ENCODE measurements at places on chromosomes 1 and 21. TPM values are rescaled to one million over a fixed set of nuclear protein-coding genes. Genes with fewer than 3 reads are reported as not detected.
A peak's percentile ranks its signal among the peaks of the same experiment; 100 is the strongest.

- no peak for DNase-seq
- no peak overlapping the region for H3K4me3 ChIP-seq
- H3K4me1 ChIP-seq: peaks cover 90% of the 10 kb centered on the region
- peaks cover 7% of the 10 kb centered on the region for H3K36me3 ChIP-seq
- no peaks in the 10 kb centered on the region for H3K27me3 ChIP-seq
- peak overlapping the region; percentile 68 for H3K27ac ChIP-seq
These were observed 72.5 kb downstream of the CD34 start for GRCh38 chr1:207838156-207839082.

GRCh38 chr1:179953974-179954492, 577 bp upstream of the CEP350 start:
- peak overlapping the region; percentile 89 for H3K4me3 ChIP-seq
- no peaks in the 10 kb centered on the region for H3K36me3 ChIP-seq
- H3K4me1 ChIP-seq: peaks cover 17% of the 10 kb centered on the region
- no peak for DNase-seq

DNA sequence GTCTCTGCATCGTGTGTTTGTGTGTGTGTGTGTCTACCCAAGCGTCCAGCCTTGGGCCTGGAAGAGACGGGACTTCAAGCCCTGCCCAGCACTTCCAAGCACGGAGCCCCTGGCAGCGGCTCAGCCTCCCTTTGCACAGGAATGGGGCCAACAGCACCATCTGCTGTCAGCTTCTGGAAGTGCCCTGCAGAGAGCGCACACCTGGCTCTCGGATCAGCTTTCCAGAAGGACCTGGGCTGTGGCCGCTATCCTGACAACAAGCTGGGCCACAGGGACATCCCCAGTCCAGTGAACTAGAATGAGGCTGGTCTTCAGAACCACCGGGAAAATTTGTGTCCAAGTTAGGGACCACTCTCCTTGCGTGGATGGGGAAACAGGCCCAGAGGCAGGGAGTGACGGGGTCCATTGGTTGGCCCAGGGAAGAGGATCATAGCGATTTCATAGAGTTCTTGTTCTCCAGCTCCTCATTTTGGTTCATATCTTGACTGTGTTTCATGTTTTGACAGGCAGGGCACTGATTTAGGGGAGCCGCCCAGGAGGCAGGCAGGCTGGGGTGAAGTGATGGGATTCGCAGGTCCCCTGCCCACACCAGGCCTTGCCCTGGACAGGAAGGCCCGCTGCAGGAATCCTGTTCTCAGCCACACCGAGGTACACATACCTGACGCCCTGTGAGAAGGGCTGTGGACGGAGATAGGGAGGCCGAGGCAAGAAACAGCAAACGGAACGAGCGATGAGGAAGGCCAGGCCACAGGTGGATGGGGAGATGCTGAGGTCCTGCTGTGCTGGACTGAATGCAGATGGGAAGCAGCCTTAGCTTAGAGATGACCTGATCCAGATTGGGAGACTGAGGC, 38.4 kb downstream of the TAS1R2 start:
- H3K4me1 ChIP-seq: peaks cover 7% of the 10 kb centered on the region
- H3K36me3 ChIP-seq: no peaks in the 10 kb centered on the region
- DNase-seq: peak; percentile 40
- H3K27me3 ChIP-seq: peaks cover 67% of the 10 kb centered on the region

- no peaks in the 10 kb centered on the region for H3K36me3 ChIP-seq
- H3K4me1 ChIP-seq: no peaks in the 10 kb centered on the region
- no peak for DNase-seq
- H3K4me3 ChIP-seq: no peak overlapping the region
- H3K27me3 ChIP-seq: no peaks in the 10 kb centered on the region
These were observed 25.0 kb downstream of the KRTAP24-1 start for GRCh38 chr21:30257773-30258172.

GRCh38 chr1:204204944-204205343, 8.7 kb upstream of the KISS1 start:
- peaks cover 13% of the 10 kb centered on the region for H3K4me1 ChIP-seq
- H3K27me3 ChIP-seq: peaks cover 29% of the 10 kb centered on the region
- no peak overlapping the region for H3K27ac ChIP-seq
- H3K36me3 ChIP-seq: no peaks in the 10 kb centered on the region

GRCh38 chr1:2258996-2259395, 30.9 kb downstream of the SKI start:
- H3K36me3 ChIP-seq: peaks cover 4% of the 10 kb centered on the region
- no peak overlapping the region for H3K27ac ChIP-seq
- peaks cover 55% of the 10 kb centered on the region for H3K4me1 ChIP-seq
- no peaks in the 10 kb centered on the region for H3K27me3 ChIP-seq
- peak; percentile 77 for DNase-seq

GRCh38 chr1:167467126-167467710, 51.1 kb downstream of the CD247 start:
- no peaks in the 10 kb centered on the region for H3K27me3 ChIP-seq
- H3K27ac ChIP-seq: peak overlapping the region; percentile 90
- peaks cover 60% of the 10 kb centered on the region for H3K36me3 ChIP-seq

DNA sequence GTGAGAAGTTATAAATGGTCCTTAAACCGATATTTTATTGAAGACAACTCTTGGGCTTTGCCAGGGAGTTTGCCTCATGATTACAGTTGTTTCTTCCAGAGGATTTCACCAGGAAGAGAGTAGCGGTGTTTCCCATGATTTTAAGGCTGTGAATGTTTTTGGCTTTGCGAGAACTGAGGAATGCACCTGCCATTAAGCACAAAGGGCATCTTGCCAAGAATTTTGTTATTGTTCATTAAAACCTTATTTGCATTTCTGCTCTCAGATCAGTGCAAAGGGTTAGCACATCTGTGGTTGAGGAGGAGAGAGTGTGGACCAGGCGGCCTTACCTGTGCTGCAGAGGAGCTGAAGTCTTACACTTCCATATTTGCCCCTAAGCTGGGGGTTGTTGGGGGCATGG, 13.8 kb downstream of the CNIH3 start:
- DNase-seq: no peak
- no peak overlapping the region for H3K4me3 ChIP-seq
- peaks cover 4% of the 10 kb centered on the region for H3K27me3 ChIP-seq

DNA sequence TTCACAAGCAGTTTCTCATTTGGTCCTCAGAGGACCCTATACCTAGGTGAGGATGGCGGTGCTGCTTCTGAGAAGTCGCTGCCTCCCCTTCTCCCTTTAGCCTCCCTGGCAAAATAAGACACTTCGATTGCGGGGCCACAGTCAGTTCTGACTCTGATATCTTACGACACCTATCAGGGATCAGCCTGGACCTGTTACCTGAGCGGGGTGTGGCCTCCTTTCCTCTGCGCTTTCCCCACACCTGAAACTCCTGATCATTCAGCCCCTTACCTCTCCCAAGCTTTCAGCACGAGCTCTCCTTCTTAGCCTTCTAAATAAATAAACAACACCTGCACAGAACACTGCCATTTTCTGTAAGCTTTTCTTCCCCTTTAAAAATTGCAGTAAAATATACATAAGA, 24.6 kb upstream of the GPR137B start:
- H3K4me3 ChIP-seq: no peak overlapping the region
- H3K36me3 ChIP-seq: no peaks in the 10 kb centered on the region
- H3K4me1 ChIP-seq: peaks cover 28% of the 10 kb centered on the region
- no peak for DNase-seq
- H3K27me3 ChIP-seq: no peaks in the 10 kb centered on the region

GRCh38 chr1:44240802-44241671, 27.8 kb downstream of the DMAP1 start:
- no peaks in the 10 kb centered on the region for H3K36me3 ChIP-seq
- no peak for DNase-seq
- H3K4me3 ChIP-seq: no peak overlapping the region
- H3K4me1 ChIP-seq: peaks cover 27% of the 10 kb centered on the region
- H3K27me3 ChIP-seq: no peaks in the 10 kb centered on the region

DNA sequence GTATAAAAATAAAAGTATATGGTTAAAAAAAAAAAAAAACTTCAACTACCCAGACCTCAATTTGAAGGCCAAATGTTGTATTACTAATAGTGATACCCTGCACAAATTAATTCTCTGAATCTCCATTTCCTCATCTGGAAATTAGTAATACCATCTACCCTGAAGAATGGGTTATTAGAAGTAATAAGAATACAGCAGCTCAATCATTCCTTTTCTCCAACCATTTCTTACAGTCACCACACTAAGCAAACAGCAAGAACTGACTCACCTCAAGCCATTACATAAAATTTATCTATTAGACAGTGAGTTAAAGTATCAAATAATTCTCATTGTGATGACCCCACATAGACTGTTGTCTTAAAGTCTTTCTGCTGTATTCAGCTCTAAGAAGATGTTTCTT, 39.6 kb downstream of the RERE start:
- H3K27ac ChIP-seq: no peak overlapping the region

- no peak for DNase-seq
- H3K4me3 ChIP-seq: no peak overlapping the region
- H3K36me3 ChIP-seq: no peaks in the 10 kb centered on the region
- H3K4me1 ChIP-seq: no peaks in the 10 kb centered on the region
- peaks cover 17% of the 10 kb centered on the region for H3K27me3 ChIP-seq
These were observed 97.0 kb upstream of the COA6 start for GRCh38 chr1:234276151-234276788.

GRCh38 chr1:50369830-50370229, 53.4 kb downstream of the DMRTA2 start:
- H3K27ac ChIP-seq: no peak overlapping the region
- no peaks in the 10 kb centered on the region for H3K36me3 ChIP-seq
- H3K4me1 ChIP-seq: no peaks in the 10 kb centered on the region

DNA sequence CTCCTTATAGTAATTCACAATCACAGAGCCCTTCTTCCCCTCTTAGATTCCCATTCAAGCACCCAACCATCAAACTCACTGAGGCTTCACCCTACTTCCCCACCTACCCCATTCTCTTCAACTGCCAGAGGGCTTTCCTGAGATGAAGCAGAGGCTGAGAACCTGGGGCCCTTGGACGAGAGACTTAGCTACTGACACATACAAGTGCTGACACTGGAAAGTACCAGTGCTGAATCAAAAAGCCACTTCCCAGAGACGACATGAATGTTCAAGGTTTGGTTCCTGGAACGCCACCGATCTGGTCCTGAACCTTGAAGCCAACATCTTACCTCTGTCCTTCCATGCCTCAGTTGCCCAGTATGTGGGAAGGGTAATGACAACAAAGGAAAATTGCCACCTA, 16.6 kb upstream of the RAP1A start:
- no peaks in the 10 kb centered on the region for H3K27me3 ChIP-seq
- H3K36me3 ChIP-seq: no peaks in the 10 kb centered on the region
- H3K4me1 ChIP-seq: peaks cover 84% of the 10 kb centered on the region
- H3K27ac ChIP-seq: peak overlapping the region; percentile 88
- peak overlapping the region; percentile 75 for H3K4me3 ChIP-seq
- DNase-seq: no peak

DNA sequence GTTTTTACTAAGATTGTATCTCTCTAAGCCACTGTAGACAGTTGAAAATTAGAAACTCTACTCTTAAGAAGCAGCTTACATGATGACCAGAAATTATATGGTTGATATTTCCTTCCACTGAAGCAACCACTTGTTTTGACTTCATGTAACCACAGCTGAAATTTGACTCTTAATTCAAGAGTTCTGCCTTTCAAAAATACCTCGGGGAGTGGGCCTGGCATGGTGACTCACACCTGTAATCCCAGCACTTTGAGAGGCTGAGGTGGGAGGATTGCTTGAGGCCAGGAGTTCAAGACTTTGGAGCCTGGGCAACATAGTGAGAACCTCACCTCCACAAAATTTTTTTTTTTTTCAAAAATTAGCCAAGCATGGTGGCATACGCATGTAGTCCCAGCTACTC, 4.3 kb downstream of the AMPD1 start:
- H3K27ac ChIP-seq: no peak overlapping the region
- no peaks in the 10 kb centered on the region for H3K4me1 ChIP-seq
- peaks cover 33% of the 10 kb centered on the region for H3K27me3 ChIP-seq

- H3K27me3 ChIP-seq: no peaks in the 10 kb centered on the region
- DNase-seq: no peak
- H3K4me3 ChIP-seq: no peak overlapping the region
- H3K36me3 ChIP-seq: peaks cover 8% of the 10 kb centered on the region
- H3K27ac ChIP-seq: peak overlapping the region; percentile 63
These were observed 28.2 kb downstream of the SNAP47 start for GRCh38 chr1:227763246-227764018.

DNA sequence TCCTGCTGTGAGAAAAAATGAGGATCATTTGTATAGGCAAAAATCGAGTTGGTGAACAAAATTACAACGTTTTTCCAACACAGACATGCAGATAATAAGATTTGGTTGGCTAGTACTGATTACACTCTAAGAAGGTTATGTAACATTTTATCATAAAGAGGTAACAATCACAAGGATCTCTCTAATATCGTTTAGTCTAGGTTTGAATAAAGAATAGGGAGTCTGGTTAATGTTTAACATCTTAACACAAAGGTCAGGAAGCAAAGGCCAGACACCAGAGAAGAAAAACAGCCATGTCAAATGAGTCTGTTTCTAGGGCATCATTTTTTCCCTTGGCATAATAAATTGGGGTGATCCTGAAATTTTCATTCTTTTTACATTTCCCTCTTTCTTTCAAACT, 207.4 kb upstream of the CHRM3 start:
- DNase-seq: no peak
- no peak overlapping the region for H3K27ac ChIP-seq
- H3K27me3 ChIP-seq: no peaks in the 10 kb centered on the region
- no peaks in the 10 kb centered on the region for H3K4me1 ChIP-seq

- H3K4me1 ChIP-seq: no peaks in the 10 kb centered on the region
- no peaks in the 10 kb centered on the region for H3K36me3 ChIP-seq
- no peak overlapping the region for H3K4me3 ChIP-seq
These were observed 37.6 kb downstream of the FCRL2 start for GRCh38 chr1:157739229-157739901.

GRCh38 chr1:119593805-119594204, 54.3 kb downstream of the ZNF697 start:
- no peak for DNase-seq
- H3K4me3 ChIP-seq: no peak overlapping the region
- no peak overlapping the region for H3K27ac ChIP-seq
- no peaks in the 10 kb centered on the region for H3K4me1 ChIP-seq

DNA sequence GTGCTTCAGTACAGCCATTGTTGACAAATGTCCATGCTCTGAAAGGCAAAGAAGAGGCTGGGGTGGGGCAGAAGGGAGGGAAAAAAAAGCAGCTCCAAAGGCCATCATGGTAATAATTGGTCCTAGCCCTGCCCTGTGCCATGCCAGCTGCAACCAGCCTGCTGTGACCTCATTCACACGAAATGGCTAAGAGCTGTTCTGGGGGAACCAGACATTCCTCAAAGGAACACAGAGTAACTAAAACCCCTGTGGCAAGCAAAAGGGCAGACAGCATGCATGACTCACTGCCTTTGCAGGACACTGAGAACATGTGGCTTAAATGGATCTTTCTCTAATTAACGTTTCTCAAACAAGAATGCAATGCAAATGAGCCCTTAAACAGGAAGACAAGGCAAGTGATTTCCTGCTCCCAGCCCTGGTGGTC, 42.3 kb downstream of the STYXL2 start:
- peaks cover 6% of the 10 kb centered on the region for H3K27me3 ChIP-seq
- H3K4me3 ChIP-seq: no peak overlapping the region
- H3K27ac ChIP-seq: no peak overlapping the region
- DNase-seq: no peak
- H3K36me3 ChIP-seq: no peaks in the 10 kb centered on the region
- no peaks in the 10 kb centered on the region for H3K4me1 ChIP-seq

Gene SYNC
- not detected for polyA plus RNA-seq

Gene GALNT2
- 11.0 TPM for polyA plus RNA-seq

Gene MCOLN3
- not detected for polyA plus RNA-seq

Gene OR2T33
- not detected for polyA plus RNA-seq

Gene HEYL
- not detected for polyA plus RNA-seq

Gene SPATA45
- polyA plus RNA-seq: not detected

Gene AIRE
- polyA plus RNA-seq: 0.42 TPM

Gene TPTE
- polyA plus RNA-seq: not detected

Gene KRTAP12-2
- not detected for polyA plus RNA-seq

Gene RIMKLA
- not detected for polyA plus RNA-seq

Gene HSF2BP
- 0.29 TPM for polyA plus RNA-seq

Gene ITLN2
- polyA plus RNA-seq: not detected

Gene CFAP45
- polyA plus RNA-seq: 0.33 TPM

Gene SFPQ
- polyA plus RNA-seq: 85.6 TPM

Gene ZNF683
- polyA plus RNA-seq: 6.3 TPM
